ENCODE measurements at places on chromosomes 13 and 19.

DNA sequence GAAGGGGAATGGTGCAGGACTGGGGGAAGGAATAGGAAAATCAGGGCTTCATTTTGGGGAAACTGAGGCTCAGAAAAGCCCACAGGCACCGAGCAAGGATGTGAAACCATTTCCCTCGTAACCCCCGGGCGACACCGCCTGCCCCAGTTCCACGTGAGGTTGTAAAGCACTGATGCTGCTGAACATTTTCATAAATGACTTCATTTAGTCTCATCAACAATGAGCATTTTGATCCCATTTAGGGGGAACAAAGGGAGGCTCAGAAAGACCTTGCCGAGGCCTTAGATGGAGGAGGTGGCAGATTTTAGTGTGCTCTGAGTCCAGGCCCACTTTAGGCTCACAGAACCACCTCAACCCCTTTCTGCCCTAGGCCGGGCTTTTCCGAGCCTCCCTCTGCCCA, 20.5 kb upstream of the FBXO27 start:
- DNase-seq, result no peak

GRCh38 chr19:4506449-4507149, 11.7 kb downstream of the PLIN4 start:
- peak; percentile 21 for DNase-seq

GRCh38 chr13:52371736-52372247, 34.2 kb downstream of the THSD1 start:
- peak; percentile 32 for DNase-seq

DNA sequence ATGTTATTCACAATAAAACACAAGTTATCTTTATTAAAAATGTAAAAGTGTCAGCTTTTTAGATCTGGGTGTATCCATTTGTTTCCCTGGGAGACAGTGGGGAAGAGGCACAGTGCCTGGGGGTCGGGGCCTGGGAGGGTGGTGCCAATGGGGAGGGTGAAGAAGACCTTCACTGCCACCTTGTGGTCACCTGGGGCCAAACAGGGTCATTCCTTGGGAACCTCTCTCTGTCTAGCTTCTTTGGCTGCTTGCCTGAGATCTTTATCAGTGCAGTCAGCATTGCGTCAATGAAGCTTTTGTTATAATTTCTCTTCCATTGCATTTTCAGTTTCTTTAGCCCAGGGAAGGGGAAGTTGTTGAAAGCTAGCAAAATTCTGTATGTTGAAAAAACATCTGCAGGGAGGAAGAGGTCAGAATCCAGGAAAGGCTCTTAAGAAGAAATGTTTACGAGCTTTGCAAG, 39.1 kb downstream of the PCDH8 start:
- no peak for DNase-seq

GRCh38 chr19:9793071-9793591, 24.6 kb upstream of the ZNF846 start:
- no peak for DNase-seq

DNA sequence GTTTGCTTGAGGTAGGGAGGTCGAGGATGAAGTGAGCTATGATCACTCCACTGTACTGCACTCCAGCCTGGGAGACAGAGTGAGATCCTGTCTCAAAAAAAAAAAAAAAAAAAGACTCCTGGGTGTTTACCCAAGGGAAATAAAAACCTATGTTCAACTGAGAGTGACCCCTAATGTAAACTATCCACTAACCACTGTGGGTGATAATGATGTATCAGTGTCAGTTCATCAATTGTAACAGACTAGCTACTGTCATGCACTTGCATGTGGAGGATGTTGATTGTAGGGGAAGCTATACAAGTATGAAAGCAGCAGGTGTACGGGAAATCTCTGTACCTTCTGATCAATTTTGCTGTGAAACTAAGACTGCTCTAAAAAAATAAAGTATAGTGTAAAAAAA, 2.6 kb upstream of the CIB3 start:
- DNase-seq, result no peak

- no peak for DNase-seq
Observed at GRCh38 chr19:1774989-1775772, 21.9 kb downstream of the ONECUT3 start.

- DNase-seq, result peak; percentile 19
Observed at GRCh38 chr13:45055902-45056648, 64.2 kb upstream of the GTF2F2 start.

GRCh38 chr19:48799358-48800300, 11.2 kb downstream of the BCAT2 start:
- DNase-seq, result no peak

- DNase-seq, result no peak
Observed at GRCh38 chr13:108594153-108594552, 35.3 kb upstream of the MYO16 start.

- DNase-seq, result no peak
Observed at GRCh38 chr13:70769817-70770216, 661.6 kb upstream of the KLHL1 start.

DNA sequence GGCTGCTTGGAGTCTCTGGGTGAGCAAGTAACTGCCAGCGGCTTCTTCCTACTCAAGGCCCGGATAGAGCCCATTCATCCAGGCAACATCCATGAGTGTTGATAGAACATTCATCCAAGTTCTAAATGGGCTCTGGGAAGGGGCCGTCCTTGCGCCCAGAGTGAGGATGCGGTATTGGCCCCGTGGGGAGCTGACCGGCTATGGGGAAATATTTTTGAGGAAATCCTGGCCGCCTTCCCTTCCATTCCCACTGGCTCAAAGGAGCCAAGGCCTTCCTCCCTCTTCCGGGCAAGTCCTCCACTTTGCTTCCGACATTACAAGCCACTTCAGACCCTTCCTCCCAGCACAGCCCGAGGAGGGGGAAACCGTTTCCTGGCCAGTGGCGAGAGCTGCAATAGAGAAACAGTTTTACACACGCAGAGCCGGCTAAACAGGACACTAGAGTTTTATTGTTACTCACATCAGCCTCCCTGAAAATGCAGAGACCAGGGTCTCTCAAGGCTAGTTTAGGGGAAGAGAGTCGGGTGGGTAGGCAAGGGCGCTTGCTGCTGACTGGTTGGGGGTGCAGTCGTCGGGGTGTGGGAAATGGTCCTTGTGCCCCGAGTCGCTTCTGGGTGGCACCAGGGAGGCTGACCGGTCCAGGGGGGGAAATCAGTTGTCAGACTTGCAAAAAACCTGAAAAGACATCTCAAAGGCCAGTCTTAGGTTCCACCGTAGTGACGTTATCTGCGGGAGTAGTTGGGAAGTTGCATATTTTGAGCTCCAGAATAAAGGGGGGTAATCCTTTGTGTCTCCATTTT, 37.5 kb downstream of the C13orf46 start:
- no peak for DNase-seq

GRCh38 chr13:106393776-106394175, 141.7 kb downstream of the EFNB2 start:
- DNase-seq, result no peak

DNA sequence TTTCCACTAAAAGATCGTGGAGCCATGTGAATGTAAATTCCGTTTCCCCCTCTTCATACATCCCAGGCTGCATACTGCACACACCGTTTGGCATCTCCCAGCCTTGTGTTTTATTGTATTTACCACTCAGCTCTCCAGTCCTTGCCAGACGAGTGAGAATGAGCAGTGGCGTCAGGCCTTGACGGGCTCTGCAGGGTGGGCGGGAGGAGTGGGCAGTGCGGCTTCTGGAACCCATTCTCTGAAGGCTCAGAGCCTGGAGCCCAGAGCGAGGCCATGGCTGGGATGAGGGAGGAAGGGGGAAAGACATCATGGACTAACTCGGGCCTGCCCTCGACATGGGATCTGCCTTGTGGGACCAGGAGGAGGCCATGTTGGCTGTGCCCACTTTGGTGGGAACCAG, 25.1 kb downstream of the BICRA start:
- no peak for DNase-seq

DNA sequence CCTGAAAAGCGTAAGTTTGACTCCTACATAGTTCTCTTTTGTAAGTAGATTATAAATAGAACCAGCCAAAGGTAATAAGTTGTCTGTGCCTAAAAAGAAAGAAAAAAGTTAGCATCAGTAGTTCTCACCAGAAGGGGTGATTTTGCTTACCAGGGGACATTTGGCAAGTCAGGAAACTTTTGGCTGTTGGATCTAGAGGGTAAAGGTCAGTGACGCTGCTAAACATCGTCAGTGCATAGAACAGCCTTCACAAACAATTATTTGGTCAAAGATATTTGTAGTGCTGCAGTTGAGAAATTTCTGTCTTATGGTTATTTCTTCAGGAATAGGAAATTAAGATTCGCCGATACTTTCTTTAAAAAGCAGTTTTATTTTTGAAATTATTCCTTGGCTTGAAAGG, 2.0 kb downstream of the USPL1 start:
- DNase-seq, result no peak

- DNase-seq, result no peak
Observed at GRCh38 chr13:34076943-34077703, 259.2 kb downstream of the RFC3 start.

Data from fibroblast of skin of left quadriceps (primary cell).